RPMI7951 (cell line): ENCODE measurements at places on chromosomes 7 and 10.

GRCh38 chr7:5295039-5296014 is 12.6 kb downstream of the SLC29A4 start:
- DNase-seq: no peak

- DNase-seq: no peak
Observed at GRCh38 chr10:44379907-44380306, 5.0 kb downstream of the CXCL12 start.

GRCh38 chr10:75498884-75499350 is 67.5 kb downstream of the LRMDA start:
- no peak for DNase-seq

DNA sequence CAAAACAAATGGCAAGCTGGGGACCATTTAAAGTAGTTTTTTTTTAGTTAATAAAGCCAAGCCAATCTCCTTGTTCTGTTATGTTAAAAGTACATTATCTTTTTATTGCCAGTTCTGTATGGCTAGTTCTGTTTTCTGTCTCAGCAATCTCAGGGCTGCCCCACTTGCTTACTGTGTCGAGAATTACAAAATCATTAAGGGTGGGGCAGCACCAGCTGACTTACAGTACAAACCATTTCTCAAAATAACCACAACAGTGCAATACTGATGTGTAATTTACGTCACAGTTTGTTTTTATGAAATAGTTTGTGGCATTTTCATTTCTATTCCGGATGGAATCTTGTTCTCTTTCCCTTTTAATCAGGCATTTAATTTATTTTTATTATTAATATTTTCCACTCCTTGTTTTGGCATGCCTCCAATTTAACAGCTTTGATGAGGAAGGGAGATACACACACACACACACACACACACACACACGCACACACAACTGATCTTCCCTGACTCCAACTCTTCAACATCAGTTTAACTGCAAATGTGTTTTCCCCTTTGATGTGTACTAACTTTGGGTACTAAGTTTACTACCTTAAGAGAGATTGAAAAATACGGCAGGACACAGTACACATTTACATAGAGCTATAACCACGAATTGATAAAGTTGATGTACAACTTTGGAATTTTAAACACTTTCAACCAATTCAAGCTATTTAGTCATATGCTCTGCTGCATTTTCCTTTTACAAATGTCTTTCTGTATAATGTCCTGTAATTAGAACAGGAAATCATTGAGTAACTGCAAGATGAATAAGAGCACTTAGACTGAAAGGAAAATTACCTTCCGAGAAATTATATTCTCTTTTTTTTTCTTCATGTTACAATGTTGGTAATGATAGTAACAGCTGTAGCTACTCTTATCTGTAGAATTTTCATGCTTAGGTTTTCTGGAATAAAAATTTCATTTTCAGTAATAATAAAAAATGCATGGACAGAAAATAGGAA is 91.5 kb downstream of the ARID5B start:
- DNase-seq: peak; percentile 63

DNA sequence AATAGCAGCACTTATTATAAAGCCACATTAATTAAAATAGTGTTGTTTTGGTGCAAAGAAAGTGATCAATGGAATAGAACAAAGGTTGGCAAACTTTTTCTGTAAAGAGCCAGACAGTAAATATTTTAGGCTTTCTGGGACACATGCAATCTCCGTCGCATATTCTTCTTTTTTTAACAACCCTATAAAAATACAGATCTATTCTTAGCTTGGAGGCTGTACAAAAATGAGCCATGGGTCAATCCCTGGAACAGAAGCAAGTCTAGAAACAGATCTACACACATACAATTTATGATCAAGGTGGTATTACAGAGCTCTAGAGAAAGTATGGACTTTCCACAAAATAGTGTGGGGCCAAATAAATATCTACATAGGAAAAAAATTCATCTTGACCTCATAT is 71.8 kb downstream of the ARHGAP21 start:
- DNase-seq: no peak

- peak; percentile 39 for DNase-seq
Observed at GRCh38 chr10:13100349-13101294, 659 bp downstream of the OPTN start.

GRCh38 chr7:69692611-69693010 is 94.3 kb downstream of the AUTS2 start:
- no peak for DNase-seq

GRCh38 chr7:33882950-33883670 is 22.2 kb upstream of the BMPER start:
- DNase-seq: no peak

DNA sequence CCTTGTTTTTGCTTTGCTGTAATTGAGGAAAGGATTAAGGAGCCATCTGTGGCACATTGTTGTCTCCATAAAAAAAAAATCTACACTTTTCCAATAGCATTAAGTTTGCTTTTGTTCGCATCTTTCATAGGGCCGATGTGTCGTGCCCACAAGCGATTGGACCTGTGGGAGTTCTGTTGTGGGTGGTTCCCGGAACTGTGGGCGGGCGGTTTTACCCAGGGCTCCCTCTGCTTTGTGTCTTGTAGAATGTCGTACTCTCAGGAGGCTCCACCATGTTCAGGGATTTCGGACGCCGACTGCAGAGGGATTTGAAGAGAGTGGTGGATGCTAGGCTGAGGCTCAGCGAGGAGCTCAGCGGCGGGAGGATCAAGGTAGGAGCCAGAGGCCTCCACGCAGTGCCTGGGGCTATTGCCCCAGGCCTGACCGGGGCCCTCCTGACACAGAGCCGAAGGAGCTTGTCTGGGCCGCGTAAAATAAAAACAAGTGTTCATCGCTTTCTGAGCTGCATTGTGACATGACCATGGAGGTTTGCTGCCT is 92.4 kb downstream of the ACTR3B start:
- no peak for DNase-seq

DNA sequence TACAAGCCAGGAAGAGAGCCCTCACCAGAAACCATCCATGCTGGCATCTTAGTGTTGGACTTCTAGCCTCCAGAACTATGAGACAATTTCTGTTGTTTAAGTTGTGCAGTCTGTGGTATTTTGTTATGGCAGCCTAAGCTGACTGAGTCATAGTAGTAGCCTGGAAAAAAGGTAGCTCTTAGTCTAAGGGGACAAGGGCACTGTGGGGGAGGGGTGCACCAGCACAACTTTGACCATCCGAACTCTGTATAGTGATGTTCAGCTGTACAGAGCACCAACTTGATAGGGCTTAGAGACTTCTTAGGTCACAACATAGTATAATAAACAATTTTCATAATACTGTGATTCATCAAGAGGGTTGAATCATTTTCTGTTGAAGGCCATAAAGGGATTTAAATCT is 14.3 kb downstream of the EIF4EBP2 start:
- peak; percentile 16 for DNase-seq

DNA sequence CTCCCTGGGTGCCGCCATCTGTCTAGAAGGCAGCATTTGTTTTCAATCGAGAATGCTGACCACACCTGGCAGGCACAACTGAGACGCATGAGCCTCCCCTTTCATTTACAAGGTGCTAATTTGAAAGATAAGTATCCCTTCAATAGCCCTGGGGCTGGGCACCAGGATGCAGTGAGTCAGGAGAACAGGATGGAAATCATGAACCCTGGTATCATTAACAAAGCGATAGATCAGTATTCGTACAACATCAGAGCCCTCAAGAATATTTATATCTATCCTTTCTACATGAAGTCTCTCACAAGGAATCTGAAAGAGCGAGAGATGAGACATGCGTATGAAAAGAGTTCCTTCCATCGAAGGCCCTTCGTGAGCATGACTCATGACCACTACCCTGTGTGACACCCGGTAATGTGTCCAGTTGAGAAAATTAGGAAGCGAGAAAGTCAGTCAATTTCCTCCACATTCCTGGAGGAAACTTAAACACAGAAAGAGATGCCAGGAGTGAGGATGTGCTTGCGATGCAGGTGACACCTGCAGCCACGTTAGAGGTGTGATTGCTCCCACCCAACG is 123.1 kb upstream of the PITRM1 start:
- DNase-seq: peak; percentile 40

DNA sequence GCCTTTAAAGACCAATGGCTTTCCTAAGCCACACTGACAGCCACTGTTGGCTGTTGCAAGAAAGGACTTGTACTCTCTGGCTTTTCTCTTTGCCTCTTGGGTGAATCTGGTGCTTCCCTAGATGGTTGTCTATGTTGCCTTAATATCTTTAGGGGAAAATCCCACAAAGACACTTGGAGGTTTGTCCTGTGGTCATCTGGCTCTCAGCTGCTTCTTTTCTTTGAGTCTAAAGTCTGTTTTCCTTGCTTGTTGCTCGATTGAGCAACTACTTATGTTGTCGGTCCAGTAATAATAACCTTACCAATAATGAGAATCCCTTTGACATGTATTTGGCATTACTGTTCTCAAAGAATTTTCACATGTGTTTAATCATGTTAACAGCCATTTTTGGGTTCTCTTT is 537.6 kb downstream of the LRMDA start:
- DNase-seq: no peak

GRCh38 chr10:12539350-12540164 is 190.2 kb downstream of the CAMK1D start:
- DNase-seq: no peak

DNA sequence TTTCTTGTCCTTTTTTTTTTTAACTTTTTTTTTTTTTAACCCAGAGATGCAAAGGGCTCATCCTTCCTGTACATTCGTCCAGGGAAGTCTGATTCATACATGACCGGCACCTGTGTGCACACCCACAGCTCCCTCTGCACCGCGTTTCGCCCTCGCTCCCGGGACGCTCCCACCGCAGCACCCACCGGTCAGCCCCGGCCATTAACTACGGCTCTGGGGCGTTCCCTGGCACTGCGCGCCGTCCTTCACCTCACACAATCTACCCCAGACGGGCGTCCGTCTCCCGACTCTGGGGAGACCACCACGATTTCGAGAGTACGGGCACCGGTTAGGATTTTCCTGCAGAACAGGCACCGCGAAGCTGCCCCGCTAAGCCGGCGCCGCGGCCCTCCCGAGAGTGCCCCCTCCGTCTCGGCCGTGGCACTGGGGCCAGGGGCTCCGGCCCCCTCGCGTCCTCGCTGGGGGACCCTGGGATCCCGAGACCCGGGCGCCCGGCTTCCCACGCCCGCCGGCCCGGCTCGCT is 452 bp downstream of the ATE1 start:
- peak; percentile 60 for DNase-seq

DNA sequence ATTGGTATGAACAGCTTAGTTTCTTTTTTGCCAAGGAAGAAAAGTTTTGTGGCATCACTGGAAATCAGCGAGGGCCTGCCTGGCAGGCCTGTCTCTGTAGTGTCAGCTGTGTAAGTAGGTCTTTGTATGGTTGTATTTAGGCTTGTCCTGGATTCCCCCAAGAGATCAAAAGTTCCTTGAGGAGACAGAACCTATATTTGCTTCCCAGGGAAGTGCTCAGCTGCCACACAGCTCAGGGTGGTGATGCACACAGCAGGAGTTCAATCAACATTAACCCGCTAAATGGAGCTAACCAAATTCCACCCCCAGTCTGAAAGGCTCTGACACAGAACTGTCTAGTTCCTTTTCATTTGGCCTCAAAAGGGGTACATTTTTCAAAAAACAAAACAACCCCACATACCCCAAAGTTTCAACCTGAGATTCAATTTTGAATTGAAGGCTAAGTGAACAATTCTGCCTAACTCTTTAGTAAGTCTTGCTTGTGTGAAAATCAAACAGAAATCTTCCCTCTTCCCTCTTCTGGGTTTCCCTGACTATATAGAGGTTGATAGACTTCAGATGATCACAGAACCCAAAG is 124.4 kb downstream of the CLEC2L start:
- DNase-seq: no peak

GRCh38 chr7:140899883-140900282 is 24.8 kb downstream of the BRAF start:
- peak; percentile 15 for DNase-seq

DNA sequence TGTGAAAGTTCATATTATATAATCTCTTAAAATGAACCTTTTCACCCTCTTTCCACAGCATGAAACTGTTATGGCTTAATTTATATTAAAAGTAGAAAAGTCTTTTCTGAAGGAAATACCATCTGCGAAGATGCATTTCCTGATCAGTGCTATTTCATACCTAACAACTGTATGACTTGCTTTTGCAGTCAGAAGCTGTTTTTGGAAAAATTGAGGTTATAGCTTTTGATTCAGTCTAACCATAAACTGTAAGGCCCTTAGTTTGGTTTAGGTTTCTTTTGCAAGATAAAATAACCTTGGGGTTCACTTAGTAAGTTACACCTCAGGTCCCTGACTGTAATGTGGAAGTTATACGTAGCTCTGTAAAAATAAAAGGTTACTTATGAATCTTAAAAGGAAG is 22.7 kb upstream of the PARP12 start:
- DNase-seq: no peak

GRCh38 chr7:44290252-44290620 is 35.2 kb downstream of the CAMK2B start:
- no peak for DNase-seq
